ENCODE measurements at places on chromosomes 16 and 17. TPM values are rescaled to one million over a fixed set of nuclear protein-coding genes. Genes with fewer than 3 reads are reported as not detected.

DNA sequence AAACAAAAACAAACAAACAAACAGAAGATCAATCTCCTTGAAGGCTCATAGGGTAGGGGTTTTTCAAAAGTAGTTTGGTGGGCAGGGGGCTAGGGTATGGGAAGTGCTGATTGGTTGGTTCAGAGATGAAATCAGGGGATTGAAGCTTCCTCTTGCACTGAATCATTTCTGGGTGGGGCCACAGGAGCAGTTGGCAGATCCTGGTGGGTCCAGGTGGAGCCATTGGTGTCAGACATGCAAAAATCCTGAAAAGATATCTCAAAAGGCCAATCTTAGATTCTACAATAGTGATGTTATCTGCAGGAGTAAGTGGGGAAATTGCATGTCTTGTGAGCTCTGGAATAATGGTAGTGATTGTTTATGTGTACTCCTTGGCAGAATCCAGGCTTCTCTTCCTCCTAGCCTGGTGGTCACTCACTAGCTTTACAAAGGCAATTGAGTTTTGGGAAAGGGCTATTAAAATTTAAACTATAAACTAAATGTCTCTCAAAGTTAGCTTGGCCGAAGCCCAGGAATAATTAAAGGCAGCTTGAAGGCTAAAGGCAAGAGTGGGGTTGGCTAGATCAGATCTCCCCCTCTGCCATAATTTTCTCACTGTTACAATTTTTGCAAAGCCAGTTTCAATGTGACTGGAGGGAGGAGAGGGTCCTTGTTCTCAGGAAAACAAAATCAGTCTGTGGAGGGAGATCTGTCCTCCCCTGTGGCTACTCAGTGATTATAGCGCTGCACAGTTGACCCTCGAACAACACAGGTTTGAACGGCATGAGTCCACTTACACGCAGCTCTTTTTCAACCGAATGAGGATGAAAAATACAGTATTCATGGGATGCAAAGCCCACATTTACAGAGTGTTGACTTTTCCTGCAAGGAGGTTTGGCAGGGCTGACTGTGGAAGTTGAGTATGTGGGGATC, 45.2 kb downstream of the RNF112 start:
- DNase-seq, result no peak

Gene CD300H
- not detected for total RNA-seq

DNA sequence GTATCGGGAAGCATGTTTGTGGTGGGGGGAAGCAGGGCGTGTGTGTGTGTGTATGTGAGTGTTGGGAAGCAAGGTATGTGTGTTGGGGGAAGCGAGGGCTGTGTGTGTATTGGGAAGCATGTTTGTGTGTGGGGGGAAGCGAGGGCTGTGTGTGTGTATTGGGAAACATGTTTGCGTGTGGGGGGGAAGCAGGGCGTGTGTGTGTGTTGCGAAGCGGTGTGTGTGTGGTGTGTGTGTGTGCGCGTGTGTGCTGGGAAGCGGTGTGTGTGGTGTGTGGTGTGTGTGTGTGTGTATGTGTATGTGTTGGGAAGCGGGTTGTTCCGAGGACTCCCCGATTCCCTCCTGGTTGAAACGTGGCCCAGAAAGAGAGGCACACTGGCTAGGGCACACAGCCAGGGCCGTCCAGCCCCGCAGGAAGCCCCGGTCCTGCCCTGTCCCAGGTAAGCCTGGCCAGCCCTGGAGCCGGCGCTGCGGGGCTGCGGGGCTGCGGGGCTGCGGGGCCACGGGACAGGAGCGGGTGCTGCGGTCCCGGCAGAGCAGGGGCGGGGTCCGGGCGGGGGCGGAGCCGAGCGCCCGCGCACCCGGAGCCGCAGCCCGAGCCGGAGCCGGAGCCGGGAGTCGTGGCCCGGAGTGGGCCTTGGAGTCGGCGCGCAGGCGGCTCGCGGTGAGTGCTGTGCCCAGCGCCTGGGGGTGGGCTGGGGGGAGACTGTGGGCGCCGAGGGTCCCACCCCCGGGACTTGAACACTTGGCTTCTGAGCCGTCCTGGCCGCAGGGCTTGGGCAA, at the start of gene NOD2:
NOD2 (plus strand) TSS at position 608 of the 783 bp plus-strand sequence. CDS start 5,890 bp downstream, outside the sequence.
- DNase-seq, result no peak

GRCh38 chr16:25210758-25211157, 6.0 kb upstream of the AQP8 start:
- no peak for DNase-seq

Gene GCGR
- not detected for total RNA-seq

GRCh38 chr17:37779554-37779953, 34.7 kb upstream of the HNF1B start:
- DNase-seq, result no peak

Data from Right ventricle myocardium inferior (tissue), 1 donor.